MG63 (cell line): ENCODE measurements at places on chromosomes 1 and 21.

DNA sequence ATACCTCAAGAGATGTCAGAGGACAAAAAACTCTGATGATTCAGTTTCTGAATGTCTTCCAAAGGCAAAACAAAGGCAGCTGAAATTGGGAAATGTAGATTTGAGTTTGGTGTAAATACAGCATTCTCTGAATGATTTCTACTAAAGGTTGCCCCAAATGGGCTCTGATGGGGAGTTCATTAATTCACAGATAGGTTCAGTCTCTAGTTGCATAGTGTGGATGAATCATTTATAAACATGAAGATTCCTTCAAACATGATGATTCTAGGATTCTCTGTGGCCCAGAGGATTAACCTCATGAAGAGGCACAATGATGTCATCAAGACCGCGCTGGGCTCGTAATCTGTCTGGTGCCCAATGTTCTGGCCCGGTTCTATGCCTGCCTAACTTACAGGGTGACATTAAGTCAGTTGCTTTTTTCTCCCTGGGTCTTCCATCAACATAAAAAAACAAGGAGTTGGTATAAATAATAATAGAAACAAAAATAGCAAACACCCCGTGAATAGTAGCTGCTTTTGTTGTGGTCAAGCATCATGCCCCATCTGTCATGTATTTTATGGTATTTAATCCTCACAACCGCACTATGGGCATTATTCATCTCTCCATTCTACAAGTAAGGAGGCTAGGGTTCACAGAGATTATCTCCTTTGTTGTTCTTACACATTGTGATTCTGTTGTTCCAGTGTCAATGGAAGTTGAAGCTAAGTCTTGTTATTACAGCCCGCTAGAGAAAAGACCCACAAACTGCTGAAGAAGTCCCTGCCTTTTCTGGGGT, 509.6 kb upstream of the USP24 start:
- DNase-seq: peak; percentile 80

DNA sequence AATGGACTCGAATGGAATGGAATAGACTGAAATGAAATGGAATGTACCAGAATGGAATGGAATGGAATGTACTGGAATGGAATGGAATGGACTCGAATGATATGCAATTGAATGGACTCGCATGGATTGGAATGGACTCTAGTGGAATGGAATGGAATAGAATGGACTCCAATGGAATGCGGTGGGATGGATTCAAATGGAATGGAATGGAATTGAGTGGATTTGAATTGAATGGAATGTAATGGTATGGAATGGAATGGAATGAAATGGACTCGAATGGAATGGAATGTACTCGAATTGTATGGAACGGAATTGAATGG, 99.6 kb upstream of the FBXO28 start:
- DNase-seq: no peak

DNA sequence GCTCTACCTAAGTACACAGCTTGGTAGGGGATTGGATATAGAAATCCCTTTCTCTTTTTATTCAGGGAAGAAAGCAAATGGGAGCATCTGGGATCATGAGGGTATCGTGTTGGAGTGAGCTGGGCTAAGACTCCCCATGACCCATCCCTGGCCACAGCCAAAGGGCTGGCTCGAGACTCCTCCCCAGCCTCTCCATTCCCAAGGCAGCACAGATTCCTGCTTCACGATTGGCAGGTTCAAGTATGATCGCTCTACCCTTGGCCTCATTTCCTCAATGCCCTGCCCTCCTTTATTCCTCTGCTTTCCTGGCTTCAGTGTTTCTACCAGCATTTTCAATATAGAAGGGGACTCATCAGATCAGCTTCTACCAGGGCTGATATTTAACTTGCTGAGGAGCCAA, 89.7 kb downstream of the ATP1A1 start:
- no peak for DNase-seq

DNA sequence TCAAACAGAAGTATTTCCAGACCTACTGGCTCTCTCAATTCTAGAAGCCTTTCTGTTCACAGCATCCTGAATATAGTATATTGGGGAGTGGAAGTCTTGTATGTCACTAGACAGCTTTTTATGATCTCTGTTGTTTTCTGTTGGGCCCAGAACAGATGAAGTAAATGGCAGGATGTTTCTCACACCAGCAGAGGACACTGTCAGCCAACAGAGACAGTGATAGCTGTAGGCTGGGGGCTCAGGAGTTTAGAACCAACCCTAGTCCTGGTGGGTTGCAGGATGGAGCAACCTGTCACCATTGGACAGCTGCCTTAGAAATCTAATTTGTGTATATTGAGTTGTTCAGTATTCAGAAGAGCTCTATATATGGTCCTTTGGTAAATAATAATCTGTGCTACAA, 16.9 kb downstream of the AGO1 start:
- no peak for DNase-seq

GRCh38 chr1:108717774-108718316, 5.1 kb downstream of the FNDC7 start:
- DNase-seq: no peak

DNA sequence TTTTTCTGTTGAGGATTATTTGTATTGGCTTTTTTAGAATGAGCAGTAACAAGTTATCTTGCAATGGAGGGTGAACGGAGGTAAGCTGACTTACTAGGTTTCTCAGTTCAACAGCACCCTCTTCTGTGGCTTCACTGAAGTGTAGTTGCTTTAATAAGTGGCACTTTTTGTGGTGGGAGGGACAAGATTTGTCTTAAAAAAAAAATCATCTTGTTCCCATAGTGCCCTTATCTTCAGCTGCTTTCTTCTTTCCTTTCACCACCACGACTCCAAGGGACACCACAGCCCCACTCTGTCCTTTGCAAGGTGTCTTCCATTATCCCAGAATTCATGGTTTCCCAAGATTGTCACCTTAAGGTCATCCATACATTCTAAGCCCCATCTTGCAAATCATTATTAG, 92.9 kb downstream of the PIGK start:
- DNase-seq: peak; percentile 1

DNA sequence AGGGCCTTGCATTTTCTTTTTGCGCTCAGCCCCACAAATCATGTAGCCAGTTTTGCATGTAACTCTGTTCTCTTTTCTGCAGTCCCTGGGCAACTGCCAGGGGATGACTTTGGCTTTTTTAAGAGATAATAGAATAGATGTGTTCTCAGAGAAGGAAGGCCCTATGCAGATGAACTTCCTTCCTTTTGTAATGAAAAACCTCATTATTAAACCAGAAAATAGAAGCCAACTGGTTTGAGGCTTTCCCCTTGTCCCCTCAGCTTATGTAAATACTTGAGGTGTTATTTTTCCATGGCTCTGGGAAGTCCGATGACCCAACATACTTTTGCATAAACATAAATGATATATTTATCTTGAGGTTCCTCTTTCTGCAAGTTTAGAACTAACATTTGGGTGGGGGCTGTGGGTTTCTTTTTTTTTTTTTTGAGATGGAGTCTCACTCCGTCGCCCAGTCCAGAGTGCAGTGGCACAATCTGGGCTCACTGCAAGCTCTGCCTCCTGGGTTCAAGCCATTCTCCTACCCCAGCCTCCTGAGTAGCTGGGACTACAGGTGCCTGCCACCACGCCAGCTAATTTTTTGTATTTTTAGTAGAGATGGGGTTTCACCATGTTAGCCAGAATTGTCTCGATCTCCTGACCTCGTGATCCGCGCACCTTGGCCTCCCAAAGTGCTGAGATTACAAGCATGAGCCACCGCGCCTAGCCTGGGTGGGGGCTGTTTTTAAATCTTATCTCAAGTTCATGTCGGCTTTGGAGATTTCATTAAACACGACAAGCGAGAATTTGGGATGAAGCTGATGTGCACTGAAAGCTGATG, 14.4 kb upstream of the FCRL5 start:
- DNase-seq: no peak

DNA sequence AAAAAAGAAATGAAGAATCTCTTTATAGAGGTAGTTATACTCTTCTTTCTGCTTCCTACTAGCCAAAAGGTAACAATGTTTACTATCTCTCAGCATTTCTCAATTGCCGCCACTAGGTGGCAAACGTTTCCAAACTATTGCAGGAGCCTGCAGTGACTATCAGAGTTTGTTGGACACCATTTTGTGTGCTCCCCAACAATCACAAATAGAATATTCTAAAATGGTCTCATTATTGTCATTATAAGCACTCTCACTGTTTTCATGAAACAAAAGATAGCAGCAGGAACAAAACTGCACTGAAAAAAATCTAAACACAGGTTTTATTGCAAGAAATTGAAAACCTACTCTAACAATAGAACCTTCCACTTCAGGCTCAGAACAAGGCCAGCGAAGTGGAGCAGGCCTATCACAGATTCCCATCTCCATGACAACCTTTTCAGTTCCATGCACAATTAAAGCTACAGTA, 83.9 kb upstream of the PLPPR4 start:
- DNase-seq: peak; percentile 34

GRCh38 chr1:53277326-53277725, 39.0 kb upstream of the MAGOH start:
- DNase-seq: no peak

- no peak for DNase-seq
Observed at GRCh38 chr1:244046907-244047611, 4.0 kb upstream of the ZBTB18 start.

- no peak for DNase-seq
Observed at GRCh38 chr1:186463511-186463910, 2.6 kb upstream of the PDC start.

DNA sequence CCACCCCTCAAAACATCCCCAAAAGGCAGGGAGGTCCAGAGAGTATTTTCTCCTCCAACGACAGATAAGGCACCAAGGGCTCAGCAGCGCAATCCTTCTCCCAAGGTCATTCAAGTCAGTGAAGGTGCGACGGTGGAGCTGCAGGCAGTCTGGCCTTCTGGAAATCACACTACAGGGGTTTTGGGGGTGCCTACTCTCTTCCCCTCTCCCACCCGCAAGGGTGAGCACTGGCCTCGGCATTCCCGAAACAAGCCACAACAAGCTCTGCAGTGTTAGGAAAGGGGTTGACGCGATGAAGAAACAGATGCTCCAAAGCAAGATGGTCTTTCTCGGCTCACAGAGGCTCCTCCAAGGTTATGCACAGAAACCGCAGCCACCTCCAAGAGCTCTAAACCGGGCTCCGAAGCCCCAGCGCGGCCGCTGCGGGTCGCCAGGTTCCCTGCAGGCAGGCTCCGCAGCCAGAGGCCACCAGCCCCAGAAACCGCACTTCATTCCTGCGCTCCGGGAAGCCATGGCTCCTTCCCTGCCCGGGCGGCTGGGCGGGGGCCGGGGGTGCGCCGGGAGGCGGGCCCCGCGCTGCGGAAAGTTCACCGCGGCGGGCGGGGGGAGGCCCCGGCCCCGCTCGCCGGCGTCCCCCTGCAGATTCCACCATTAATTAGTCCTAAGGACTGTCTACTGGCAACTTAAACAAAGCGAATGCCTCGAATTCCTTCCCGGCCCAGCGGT, 1.1 kb downstream of the LUZP1 start:
- DNase-seq: peak; percentile 66

DNA sequence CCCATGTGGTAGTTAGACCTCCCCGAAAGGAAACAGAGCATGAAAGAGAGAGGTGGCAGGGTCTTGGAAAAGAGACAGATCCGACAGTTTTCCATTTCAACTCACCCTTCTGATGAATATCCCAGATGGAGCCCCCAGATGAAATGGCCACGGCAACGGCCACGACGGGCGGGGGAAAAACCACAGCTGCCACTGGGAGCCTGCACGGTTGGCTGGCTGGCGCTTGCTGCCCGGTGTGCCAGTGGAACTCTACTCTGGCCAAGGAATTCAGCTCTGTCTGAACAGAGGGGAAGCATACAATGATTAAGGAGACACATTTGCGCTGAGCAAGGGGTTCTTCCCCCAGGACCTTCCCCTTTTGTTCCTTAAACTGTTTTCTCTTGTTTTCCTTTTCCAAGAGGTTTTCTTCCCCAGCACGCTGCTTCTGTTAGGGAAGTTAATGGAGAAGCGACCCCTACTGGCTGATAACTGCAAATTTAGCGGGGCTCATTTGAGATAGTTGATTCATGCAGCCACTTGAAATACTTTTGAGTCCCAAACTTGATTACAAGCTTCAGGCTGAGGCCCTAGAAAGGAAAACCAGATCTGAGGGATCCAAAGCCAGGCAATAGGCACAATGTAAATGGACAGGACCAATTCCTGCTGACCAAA, 1122.5 kb downstream of the NCAM2 start:
- DNase-seq: no peak

GRCh38 chr1:222644636-222644980, 26.7 kb downstream of the MIA3 start:
- DNase-seq: no peak

GRCh38 chr1:109137958-109138357, 24.0 kb downstream of the ELAPOR1 start:
- no peak for DNase-seq

DNA sequence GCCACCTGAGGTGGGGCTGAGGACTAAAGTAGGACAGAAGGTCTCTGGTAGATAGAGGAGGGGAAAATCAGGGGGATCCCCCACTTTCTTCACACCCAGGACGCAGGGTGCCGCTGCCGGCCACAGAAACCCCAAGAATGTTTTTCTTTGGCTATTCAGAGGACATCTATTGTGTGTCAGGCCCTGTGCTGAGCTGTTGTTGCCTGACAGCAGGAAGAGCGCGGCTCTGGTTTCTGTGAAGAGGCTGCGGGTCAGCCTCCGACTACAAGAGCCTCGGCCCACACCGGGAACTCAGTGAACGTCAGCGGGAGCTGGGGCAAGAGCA, 407 bp upstream of the PIGV start:
- DNase-seq: no peak

DNA sequence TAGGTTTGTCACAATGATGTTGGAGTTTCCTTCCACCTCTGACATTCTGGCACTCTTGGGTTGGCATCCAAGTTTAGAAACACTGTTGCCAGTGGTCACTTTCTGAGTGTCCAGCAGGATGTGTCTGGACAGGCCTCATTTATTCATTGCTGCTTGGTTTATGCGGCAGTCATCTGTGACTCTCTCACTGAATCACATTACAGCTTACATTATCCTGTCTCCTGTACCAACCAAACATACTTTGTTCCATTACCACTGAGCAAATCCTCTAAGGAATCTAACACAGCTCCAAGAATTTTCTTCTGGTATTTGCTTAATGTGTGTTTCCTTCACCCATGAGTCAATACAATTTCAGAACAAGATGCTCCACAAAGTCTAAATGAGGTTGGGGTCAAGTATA, 19.9 kb downstream of the SGIP1 start:
- no peak for DNase-seq

DNA sequence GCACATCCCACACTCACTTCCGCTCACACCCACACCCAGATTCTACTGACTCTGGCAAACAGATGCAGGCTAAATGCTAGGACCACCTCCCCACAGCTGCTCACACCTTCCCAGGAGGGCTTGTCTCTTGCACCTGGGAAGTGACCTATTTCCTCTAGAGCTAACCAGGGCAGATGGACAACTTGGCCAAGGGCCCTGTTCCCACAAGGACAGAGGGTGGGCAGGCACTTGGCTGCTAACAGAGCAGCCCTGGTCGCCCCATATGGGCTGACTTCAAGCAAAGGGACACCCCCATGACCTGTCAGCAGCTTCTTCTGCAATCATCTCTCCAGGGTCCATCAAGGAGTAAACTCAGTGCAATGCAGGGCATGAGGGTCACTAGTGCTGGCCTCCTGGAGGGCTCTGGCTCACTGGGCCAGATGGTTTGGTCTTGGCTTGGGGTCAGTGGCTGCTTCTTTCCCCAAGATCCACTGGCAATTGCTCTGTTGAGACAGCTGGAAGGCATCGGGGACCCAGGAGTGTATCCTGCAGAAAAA, 641.5 kb downstream of the PLPP3 start:
- DNase-seq: no peak

- DNase-seq: no peak
Observed at GRCh38 chr1:42332877-42333276, 2.2 kb downstream of the FOXJ3 start.

GRCh38 chr1:40739455-40740008, 44.1 kb upstream of the KCNQ4 start:
- DNase-seq: no peak
